Stimulated activated naive B cell treated with anti-CD40 and anti-IgM and Interleukin-4, amounts not matched to agents 10 μg/mL and 1 μg/mL and 100 μg/mL, for 72 hours (primary cell): ENCODE measurements at places on chromosomes 6 and 20.

DNA sequence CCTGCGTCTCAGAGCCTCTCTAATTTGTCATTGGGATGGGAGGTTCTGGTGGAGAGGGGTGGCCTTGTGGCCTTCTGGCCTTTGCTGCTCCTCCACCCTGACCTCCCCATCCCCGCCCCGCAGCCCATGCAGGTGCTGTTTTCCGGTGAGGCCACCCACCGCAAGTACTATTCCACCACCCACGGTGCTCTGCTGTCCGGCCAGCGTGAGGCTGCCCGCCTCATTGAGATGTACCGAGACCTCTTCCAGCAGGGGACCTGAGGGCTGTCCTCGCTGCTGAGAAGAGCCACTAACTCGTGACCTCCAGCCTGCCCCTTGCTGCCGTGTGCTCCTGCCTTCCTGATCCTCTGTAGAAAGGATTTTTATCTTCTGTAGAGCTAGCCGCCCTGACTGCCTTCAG lies 171.8 kb upstream of the RNF24 start:
- no peak for DNase-seq

DNA sequence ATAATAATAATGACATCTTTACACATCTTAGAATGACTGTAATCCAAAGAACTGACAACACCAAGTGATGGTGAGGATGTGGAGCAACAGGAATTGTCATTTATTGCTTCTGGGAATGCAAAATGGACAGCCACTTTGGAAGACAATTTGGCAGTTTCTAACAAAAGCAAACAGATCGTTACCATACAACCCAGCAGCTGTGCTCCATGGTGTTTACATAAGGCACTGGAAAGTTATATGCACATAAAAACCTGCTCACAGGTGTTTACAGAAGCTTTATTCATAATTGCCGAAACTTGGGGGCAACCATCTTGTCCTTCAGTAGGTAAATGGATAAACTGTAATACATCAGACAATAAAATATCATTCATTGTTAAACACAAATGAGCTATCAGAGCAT lies 18.3 kb upstream of the ASF1A start:
- DNase-seq: no peak

DNA sequence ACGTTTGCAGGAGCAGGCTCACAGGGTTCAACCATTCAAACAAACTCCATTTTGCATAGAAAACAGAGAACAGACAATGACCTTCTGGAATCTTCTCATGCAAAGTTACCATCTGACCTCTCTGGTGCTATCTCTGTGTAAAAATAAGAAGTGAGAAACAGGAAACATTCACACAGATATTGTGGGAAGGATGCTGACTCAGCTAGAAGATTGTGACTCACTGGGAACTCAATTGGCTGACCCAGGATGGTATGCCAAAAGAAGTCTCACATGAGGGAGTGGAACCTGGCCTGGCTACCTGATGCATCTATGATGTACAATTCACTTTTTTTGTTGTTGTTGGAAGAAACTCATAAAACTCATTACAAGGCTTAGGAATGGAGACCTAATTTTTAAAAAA lies 61.1 kb upstream of the TBX18 start:
- DNase-seq: no peak

DNA sequence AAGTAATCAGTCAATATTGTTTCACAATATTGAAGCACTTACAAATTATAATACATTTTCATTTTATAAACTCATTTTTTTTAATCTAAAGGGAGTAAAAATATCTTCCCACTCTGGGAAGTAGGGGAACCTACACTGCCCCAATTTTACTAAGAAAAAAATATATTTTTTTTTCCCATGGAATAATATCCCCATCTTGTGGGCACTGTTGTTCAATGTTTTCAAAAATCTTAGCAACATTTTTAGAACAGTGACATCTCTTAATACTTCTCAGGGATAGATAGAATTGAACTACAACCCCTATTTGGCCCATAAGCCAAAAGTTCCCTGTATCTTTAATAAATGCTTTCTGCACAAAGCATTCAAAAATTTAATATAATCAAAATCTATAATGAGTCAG lies 42.9 kb downstream of the ARHGAP18 start:
- DNase-seq: no peak

GRCh38 chr6:168238159-168238909 lies 81.2 kb downstream of the DACT2 start:
- DNase-seq: no peak

- DNase-seq: no peak
Observed at GRCh38 chr6:28315628-28316027, 20.3 kb downstream of the ZSCAN31 start.

DNA sequence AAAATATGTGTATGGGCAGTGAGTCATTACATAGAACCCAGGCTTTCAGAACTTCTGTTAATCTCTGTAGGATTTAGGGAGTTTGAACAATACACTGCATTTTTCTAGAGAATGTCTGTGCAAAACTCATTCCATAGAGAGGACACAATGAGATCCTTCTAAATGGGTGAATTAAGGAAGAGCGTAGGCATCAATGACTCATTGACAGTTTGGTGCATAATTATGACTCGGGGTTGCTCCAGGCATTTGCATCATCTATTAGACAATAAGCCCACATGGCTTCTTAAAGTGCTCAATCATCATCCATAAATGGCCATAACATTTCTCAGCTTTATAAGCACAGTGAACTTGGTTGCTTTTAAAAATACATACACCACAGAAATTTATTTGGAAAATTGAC lies 625.5 kb downstream of the CDH26 start:
- DNase-seq: no peak

GRCh38 chr6:140977403-140977802 lies 1155.3 kb upstream of the GJE1 start:
- no peak for DNase-seq

DNA sequence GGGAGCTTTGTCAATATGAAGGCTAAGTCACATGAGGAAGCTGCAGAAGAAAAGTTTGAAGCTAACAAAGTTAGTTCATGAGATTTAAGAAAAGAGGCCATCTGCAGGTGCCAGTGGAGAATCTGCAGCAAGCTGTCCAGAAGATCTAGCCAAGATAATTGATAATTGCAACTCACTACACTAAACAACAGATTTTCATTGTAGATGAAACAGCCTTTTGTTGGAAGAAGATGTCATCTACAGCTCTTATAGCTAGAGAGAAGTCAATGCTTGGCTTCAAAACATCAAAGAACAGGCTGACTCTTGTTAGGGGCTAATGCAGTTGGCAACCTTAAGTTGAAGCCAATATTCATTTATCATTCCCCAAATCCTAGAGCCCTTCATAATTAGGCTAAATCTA lies 83.7 kb downstream of the RIN2 start:
- no peak for DNase-seq

DNA sequence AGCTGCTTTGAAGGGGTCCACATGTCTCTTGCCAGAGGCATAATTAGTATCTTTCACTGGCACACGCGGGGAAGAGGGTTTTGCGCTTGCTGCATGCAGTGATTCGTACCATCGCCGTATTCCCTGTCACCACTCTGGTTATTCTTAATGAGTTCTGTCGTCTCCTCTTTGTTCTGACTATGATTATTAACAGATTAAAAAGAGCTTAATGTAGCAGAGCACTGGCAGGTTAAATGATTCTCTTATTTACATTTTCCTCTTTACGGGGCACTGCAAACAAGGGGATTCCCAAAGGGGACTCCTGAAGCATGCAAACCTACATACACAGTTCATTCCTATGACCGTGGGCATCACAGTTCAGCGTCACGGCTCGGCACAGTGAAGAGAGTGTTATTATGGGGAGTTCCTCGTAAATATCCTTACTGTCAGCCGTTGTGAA lies 204.8 kb downstream of the DTNBP1 start:
- DNase-seq: peak; percentile 49

DNA sequence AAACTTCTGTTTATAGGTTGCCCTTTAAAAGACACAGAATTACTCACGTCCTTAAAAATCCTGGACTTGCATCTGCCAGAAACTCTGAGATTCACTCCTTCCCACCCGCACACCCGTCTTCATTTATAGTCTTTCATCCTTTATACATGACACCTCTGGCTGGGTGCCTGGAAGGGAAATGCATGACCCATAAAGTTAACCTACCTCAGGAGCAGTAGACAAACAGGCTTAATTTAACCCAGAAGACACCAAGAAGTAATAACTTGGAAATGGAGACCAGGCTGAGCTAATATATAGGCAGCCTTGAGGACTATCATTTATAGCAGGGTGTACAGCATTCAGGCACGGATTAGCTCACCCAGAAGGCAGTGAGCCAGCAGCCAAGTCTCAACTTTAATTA lies 429.0 kb upstream of the NRSN1 start:
- no peak for DNase-seq

GRCh38 chr6:92706976-92707375 lies 712.4 kb downstream of the EPHA7 start:
- DNase-seq: no peak

- no peak for DNase-seq
Observed at GRCh38 chr6:134609716-134610261, 291.9 kb upstream of the SGK1 start.

DNA sequence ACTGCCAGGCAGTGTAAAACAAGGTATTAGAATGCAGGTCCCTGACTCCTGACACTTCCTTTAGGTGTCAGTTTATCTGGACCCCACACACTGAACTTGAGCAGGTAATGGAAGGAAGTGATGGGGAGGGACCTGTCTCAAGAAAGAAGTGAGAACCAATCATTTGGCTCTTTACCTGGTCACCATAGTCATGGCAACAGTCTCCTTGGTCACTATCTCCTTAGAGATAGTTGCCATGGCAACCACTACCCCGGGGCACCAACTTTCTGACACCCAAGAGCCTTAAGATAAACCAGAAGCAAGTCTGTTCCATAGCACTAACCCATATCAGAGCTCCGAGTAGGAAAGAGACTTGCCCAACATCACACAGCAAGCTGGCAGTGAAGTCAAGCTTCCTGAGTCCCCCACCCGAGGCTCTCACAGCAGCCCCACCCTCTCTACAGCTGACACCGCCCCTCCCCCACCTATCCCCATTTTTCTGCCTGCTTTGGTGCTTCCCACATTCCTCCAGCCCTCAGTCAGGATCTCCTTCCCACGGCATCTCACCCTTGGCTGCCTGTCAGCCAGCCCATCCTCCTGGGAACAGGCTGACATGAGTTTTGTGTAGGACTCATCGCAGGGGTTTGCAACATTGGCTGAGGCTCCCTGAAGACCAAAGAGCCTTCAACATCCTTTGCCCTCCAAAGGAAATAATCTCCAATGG lies 16.3 kb upstream of the HM13 start:
- no peak for DNase-seq

- DNase-seq: no peak
Observed at GRCh38 chr6:119552021-119552420, 202.5 kb upstream of the MAN1A1 start.

GRCh38 chr20:36847710-36848040 lies 28.3 kb upstream of the TLDC2 start:
- DNase-seq: no peak

GRCh38 chr6:127971386-127971785 lies 70.5 kb upstream of the THEMIS start:
- no peak for DNase-seq

DNA sequence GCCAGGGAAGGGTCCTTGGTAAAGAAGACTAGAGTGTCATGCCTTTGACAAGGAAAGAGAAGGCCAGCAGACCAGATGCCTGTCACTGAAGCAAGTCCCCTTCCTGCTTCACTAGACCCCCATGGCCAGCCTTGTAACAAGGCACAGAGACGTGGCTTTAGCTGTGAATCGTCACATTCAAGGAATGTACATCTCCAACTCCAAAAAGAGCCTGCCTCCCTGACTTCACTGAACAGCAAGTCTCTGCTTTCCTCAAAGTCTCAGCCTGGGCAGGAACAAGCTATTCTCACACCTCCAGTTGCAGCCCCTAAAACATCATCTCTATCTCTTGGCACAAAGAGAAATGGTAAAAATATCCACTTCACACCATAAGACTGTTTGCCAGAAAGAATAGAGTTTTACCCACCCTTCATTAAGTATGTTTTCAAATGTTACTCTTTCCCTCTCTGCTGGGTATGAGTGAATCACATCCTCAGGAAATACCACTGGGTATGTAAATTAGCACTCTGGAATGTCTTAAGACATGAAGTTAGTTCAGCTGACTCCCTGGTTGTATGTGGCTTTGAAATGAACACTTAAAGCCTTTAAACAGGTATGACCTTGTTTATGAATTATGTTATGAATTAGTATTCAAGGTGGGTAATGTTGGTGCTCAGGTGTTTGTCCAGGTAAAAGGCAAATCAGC lies 46.4 kb upstream of the NT5E start:
- DNase-seq: no peak

- peak; percentile 73 for DNase-seq
Observed at GRCh38 chr6:31568537-31568961, 3.5 kb upstream of the LTA start.

GRCh38 chr6:161066511-161066910 lies 74.9 kb downstream of the MAP3K4 start:
- no peak for DNase-seq

DNA sequence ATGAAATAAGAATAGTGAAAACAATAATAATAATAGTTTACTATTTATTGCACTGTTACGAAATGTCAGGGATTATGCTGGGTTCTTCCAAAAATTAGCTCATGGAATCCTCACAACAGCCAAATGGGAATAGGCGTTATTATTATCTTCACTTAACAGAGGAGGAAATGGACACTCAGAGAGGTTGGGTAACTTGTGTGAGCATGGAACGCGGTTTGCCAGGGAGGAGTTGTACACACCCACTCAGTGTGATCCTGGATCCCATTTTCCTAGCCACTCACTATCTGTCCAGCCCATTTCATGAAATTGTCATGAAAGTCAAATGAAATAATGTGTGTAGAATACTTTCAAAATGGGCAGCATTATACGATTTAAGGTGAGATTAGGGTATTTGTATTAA lies 4.6 kb downstream of the NELFCD start:
- DNase-seq: no peak

DNA sequence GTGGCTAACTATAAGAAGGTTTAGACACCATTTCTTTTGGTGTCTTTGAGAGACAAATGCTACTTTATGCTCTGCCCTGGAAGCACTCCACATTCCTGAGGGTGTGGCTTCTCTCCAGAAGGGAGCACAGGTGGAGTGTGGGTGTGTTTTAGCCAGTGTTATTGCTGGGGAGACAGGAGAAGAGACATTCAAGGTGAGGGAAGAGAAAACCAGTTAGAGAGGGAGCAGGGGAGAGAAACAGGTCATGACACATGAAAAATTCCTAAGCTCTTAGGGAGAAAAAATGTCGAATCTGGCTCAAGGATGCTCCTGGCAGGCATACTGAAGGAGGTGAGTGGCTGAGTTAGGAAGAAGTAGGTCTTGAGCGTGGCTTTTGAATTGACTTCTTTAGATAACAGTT lies 292.8 kb downstream of the CLIC5 start:
- DNase-seq: no peak

GRCh38 chr6:83176246-83176645 lies 16.8 kb downstream of the PGM3 start:
- no peak for DNase-seq

GRCh38 chr6:81772741-81773140 lies 20.3 kb upstream of the TENT5A start:
- DNase-seq: peak; percentile 32
